ENCODE measurements at places on chromosomes 2 and 18. TPM values are rescaled to one million over a fixed set of nuclear protein-coding genes. Genes with fewer than 3 reads are reported as not detected.

DNA sequence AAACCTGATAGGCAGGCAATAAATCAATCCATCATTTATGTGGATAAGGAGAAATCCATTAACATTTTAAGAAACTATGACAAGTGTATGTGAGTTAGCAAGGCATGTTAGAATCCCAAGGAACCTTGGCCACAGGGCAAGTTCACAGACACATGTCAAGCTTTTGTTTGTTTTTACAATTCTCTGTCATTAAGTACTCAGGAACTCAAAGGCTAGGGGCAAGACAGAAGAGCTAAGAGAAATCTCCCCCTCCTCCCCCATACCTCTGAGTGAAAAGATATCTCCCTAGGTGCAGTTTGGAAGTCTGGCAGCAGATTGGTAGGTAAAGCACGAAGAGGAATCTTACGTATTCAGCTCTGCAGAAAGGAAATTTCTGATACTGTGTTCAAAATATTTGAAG is 348.1 kb downstream of the IRS1 start:
- DNase-seq, result no peak

DNA sequence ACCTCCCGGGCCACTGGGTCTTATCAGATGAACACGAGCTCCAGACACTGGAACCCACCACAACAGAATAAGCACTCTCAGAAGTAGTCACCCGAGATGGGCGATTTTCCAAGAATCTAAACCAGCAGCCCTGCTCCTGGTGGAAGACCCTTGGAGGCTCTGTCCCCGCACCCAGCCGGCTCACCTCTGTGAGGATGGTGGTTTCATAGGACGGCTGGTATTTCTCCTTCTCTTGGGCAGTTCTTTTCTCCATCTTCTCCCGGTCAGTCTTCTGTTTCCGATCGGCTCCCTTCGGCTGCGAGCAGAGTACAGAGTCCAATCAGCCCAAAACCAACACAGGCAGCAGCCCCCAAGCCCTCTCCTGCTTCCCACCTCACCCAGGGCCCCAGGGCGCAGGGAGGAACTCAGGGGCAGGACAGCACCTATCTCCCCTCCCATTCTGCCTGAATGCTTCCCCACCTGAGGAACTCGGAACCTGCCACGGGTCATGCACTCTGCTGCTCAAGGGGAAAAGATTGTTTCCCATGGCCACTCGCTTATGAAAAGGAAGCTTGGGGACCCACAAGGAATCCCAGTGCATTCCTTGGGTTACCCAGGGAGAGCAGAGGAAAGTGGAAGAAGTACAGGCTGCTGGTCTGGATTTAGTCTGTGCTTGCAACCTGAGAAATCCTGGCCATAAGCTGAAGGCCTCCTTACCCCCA is 42.7 kb downstream of the TFCP2L1 start:
- DNase-seq, result no peak

- peak; percentile 93 for DNase-seq
These were observed 160.0 kb downstream of the AGPS start for GRCh38 chr2:177552422-177553175.

GRCh38 chr2:14125624-14126293 is 506.8 kb upstream of the LRATD1 start:
- DNase-seq, result no peak

DNA sequence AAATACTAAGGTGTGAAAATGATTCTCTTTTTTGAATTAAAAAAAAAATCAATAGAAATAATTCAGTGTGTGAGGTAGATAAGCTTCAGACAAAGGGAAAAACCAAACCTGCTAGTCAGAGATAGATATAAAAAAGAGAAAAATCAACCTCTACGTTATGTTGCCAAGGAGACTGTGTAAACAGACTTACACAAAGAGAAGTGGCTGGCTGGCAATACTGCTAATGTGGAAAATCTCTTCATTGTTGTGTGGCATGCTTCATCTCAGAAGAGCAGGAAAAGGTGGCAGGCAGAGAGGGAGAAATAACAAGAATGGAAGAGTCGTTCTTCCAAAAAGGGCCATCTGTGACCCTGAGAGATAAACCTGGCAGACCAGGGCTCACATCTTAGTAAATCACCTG is 200.8 kb downstream of the SLC8A1 start:
- no peak for DNase-seq

DNA sequence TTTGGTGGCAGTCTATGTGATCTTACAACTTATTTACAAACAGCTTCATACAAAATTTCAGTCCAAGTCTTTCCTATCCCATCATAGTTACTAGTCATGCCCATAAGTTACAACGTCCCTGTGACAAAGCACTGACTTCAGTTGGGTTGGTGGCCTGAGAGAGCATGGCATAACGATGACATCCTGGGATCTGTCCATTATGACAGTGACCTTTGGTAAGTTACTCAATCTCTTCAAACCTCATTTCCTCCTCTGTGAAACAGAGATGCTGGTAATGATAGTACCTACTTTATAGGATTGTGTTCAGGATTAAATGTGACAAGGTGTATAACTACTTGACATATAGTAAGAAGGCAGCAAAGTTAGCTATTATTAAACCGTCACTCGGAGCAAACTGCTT is 55.4 kb upstream of the ATP5MC3 start:
- DNase-seq, result no peak

GRCh38 chr2:197674591-197674990 is 796 bp downstream of the RFTN2 start:
- DNase-seq, result no peak

- no peak for DNase-seq
These were observed 208.1 kb upstream of the KLHL14 start for GRCh38 chr18:32980896-32981295.

- DNase-seq, result no peak
These were observed 387.9 kb upstream of the MYT1L start for GRCh38 chr2:2719015-2719414.

- DNase-seq, result no peak
These were observed 141.0 kb downstream of the CERS6 start for GRCh38 chr2:168596881-168597655.

GRCh38 chr2:217845301-217845700 is 157.5 kb downstream of the TNS1 start:
- no peak for DNase-seq

GRCh38 chr2:216756435-216756834 is 61.1 kb upstream of the IGFBP5 start:
- DNase-seq, result no peak

DNA sequence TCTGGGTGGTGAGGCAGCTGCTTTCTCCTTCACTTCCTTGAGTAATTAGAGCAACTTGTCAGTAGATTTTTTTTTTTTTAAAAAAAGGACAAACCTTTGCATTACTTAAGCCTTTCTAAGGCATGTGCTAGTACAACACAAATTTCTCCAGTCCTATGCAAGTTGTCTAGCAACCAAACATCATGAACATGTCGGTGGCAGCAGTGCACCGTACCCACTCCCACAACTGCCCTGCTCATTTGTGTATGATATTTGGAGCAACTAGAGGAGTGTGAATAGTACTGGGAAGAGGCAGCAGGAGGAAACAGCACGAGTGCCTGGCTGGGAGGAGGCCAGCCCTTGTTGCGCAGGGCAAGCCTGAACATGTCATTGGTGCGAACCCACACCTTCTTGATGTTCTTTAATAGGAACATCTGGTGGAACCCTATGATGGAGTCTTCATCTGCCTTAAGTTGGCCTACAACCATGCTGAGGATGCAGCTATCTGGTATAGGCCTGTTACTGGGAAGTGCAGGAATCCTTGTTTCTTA is 238.3 kb downstream of the TDRD15 start:
- DNase-seq, result no peak

Gene AQP12A
- total RNA-seq, result not detected

Gene ABCG8
- total RNA-seq, result not detected

Gene ATP6V1C2
- total RNA-seq, result not detected

Gene ABCA12
- total RNA-seq, result not detected

Gene COL4A4
- 0.16 TPM for total RNA-seq

Gene NT5C1B
- not detected for total RNA-seq

Gene MREG
- total RNA-seq, result 9.0 TPM

Measured in activated T-cell treated with anti-CD3 and anti-CD28 coated beads, Interleukin-2, amount 50 U/mL, for 72 hours (primary cell).